ENCODE measurements at places on chromosomes 2 and 18.

DNA sequence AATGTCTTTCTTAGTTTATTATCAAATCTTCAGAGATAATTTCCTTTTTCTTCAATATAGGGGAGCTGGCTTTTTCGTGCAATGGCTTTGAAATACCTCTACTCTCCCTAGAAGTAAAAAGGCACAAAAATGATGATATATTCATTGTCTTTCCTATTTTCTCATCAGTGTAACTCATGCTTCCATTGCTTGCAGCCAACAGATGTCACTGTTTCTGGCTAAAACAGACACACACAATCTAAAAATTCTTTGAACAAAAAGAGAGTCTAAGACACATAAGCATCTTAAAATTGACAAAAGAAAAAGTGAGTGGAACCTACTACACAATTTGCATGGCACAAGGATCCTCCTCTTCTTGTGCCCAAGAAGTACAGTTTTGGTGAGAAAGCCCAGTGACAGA is 448.7 kb upstream of the VRK2 start:
- no peak for DNase-seq

- no peak for DNase-seq
Measured at GRCh38 chr2:64880193-64880951, 108.8 kb upstream of the SLC1A4 start.

GRCh38 chr2:118800736-118801135 is 46.7 kb downstream of the EN1 start:
- DNase-seq = no peak

GRCh38 chr18:63259567-63260379 is 59.8 kb downstream of the BCL2 start:
- DNase-seq = no peak

GRCh38 chr2:161709428-161709827 is 85.2 kb downstream of the SLC4A10 start:
- DNase-seq = no peak

- no peak for DNase-seq
Measured at GRCh38 chr2:120105360-120105759, 92.5 kb downstream of the EPB41L5 start.

GRCh38 chr2:104049438-104049837 is 804.5 kb upstream of the POU3F3 start:
- no peak for DNase-seq

DNA sequence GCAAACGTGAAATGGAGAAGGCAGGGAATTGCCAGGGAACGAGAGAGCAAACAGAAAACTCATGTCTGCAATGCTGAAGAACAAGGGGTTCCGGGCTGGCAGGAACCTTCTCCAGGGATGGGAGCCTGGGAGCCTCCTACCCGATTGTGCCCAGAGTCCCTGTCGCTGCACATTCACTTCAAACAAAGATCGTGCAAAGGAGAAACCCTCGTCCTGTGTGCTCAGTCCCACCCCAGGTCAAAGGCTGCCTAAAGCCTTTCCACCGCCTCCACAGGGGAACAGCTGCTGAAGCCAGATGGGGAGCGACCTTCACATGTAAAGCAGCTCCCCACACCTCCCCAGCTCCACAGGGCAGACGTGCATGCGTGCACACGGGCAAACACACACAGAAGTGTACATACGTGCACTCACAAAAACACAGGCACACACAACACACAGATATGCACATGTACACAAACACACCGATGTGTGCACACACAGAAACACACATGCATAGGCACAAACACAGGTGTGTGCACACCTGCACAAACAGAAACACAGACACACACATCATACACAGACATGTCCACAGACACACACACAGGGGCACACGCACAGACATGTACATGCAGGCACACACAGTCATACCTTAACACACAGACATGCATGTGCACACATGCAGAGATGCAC is 460.1 kb upstream of the SALL3 start:
- DNase-seq = no peak

DNA sequence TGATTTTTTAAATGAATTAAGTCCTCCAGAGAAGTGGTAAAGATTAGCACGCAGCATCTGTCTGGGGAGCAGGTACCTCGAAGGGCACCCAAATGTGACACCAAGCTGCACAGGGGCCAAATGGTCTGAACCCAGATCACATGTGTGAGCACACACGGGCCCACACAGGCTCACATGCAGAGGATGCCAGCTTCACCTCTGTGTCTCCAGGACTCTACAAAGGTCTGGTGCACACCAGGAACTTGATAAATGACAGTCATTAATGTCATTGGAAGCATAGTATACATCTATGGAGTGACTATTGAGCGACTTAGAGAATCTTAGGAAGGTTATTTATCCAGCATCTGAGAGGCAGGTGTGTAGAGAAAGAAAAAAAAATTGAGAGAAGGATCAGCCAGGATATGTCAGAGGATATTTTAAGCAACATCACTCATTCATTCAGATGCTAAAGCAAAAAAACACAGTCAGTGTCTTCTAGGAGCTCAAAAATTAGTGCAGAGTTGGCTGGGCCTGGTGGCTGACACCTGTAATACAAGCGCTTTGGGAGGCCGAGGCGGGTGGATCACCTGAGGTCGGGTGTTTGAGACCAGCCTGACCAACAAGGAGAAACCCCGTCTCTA is 23.2 kb downstream of the GYPC start:
- DNase-seq = no peak

DNA sequence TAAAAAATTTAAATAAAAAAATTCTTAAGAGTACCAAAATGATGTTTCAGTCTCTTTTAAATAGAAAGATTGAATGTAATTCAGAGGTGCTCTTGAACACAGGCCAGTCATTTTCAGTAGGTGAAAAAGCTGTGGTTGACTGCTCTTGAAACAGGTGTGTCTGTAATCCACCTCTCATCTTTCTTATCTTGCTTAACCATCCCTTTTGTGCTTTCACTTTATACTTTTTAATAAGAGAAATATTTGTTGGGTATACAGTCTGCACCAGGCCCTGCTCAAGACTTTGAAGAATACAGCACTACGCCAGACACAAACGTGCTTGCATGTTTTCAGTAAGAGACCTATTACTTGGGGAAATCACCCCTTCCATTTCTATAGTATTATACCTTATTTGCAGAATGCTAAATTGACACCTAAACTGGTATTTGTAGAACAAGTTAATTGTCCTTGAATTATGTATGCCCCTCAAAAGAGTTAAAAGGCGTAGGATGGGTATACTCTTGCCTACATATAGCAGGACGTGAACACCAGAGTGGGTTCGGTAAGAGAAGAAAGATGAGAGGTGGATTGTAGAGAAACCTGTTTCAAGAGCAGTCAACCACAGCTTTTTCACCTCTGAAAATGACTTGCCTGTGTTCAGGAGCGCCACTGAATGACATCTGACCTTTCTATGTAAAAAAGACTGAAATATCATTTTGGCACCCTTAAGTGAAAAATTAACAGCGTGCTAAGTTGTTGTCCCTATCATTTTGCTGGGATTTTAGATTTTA is 4.0 kb upstream of the RTN4 start:
- no peak for DNase-seq

- DNase-seq = no peak
Measured at GRCh38 chr2:58268685-58269084, 27.6 kb upstream of the FANCL start.

GRCh38 chr18:37321582-37322491 is 243.8 kb downstream of the CELF4 start:
- no peak for DNase-seq

GRCh38 chr2:178553047-178553446 is 72.8 kb downstream of the PLEKHA3 start:
- no peak for DNase-seq

GRCh38 chr2:161576421-161576820 is 47.8 kb upstream of the SLC4A10 start:
- peak; percentile 4 for DNase-seq

DNA sequence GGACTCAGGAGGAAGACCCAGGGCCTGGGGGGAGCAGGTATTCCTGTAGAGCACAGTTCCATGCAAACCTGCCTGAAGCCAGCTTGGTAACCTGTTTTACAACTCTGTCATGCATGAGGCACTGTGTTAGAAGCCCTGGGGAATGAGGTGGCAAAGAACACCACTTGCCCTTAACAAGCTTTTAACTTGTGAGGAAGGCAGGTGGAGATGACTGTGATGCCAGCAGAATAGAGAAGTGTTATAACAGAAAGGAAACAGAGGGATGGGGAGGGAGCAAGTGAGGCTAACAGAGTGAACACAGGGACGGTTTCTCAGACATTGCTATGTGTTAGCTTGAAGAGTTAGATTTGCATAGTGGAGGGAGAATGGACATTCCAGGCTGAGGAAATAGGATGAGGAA is 11.5 kb upstream of the IL1A start:
- peak; percentile 31 for DNase-seq

- no peak for DNase-seq
Measured at GRCh38 chr18:78884502-78884901, 95.1 kb upstream of the SALL3 start.

DNA sequence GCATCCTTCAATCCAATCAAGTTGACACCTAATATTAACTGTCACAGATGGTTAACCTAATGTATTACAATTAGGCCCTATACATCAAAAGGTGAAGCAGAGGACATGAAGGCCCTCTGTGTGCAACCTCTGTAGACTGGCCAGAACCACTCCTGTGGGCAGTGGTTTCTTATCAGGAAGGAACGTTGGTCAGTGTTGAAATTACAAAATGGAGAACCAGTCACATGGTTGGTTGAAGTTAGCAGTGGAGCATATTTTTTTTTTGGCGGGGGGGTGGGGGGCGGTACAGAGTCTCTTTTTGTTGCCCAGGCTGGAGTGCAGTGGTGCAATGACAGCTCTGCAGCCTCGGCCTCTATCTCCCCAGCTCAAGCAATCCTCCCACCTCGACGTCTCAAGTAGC is 19.8 kb downstream of the RNU2-63P start:
- no peak for DNase-seq

GRCh38 chr2:237269138-237269875 is 144.7 kb downstream of the COL6A3 start:
- DNase-seq = no peak

- no peak for DNase-seq
Measured at GRCh38 chr2:21761361-21761760, 637.6 kb downstream of the TDRD15 start.

DNA sequence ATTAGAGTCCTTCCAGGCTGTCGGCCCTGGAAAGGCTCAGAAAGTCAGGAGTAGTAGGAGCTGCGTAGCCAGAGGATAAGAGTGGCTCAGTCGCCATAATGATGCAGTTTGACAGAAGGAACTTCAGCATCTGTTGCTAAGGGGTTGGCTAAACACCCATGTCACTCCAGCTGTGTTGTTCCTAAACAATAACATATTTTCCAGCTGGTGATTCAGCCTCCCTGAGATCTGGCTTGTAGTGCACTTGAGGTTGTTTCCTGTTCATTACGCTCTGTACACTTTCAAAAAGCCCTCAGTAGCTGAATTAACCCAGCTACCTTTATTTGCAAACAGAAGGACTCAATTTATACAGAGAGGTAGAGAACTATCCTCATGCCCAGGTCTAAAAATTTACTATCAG is 39.7 kb upstream of the EPAS1 start:
- no peak for DNase-seq

DNA sequence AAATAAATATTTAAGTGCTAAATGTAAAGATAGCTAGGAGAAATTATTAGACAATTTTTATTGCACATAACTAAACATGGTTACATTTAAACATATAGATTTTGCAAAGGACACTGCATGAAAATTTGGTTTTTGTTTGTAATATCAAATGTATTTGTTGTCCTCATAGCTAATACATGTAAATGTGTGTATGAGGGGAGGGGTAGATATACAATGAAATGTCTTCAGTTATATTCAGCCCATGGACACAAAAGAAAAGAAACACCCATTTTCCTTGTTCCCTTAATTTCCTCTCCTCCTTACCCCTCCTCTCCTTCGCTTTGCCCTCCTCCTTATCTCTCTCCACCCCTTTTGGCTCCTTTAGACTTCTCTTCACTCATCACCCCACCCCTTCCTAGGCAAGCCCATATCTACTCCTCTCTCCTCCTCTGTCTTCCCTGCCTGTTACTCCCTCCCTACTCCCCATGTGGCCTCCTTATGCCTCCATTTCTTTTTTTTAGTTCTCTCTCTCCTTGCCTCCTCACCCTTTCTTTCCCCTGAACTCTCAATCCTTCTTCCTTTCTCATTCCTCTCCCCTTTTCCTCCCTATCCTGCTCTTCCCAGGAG is 1.4 kb downstream of the COL3A1 start:
- DNase-seq = no peak

GRCh38 chr2:168573128-168573903 is 117.2 kb downstream of the CERS6 start:
- peak; percentile 28 for DNase-seq

DNA sequence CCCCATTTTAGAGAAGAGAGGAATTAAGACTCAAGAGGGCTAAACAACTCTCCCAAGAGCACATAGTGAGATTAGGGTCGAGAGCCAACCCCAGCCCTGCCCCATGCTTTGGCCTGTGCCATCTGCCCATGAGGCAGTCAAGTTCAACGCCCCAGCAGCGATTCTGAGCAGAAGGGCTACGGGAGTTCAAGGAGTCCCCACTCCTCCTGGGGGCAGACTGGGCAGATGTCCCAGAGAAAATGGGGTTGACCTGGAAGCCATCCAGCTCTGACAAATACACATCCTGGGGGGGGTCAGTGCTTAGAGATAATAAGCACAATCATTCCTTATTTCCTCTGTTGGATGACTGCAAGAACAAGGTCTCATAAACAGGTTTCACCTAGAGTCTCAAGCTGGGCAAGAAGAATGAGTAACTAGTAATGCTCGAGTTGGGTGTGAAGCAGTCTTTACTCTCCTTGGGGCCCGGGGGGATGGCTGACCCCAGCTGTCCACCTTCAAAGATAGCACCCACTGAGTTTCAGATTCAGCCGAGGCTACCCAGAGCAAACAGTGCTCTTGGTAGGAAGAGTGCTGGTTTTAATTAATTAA is 716.4 kb downstream of the RNF144A start:
- DNase-seq = no peak

- no peak for DNase-seq
Measured at GRCh38 chr2:124328397-124328796, 303.3 kb downstream of the CNTNAP5 start.

DNA sequence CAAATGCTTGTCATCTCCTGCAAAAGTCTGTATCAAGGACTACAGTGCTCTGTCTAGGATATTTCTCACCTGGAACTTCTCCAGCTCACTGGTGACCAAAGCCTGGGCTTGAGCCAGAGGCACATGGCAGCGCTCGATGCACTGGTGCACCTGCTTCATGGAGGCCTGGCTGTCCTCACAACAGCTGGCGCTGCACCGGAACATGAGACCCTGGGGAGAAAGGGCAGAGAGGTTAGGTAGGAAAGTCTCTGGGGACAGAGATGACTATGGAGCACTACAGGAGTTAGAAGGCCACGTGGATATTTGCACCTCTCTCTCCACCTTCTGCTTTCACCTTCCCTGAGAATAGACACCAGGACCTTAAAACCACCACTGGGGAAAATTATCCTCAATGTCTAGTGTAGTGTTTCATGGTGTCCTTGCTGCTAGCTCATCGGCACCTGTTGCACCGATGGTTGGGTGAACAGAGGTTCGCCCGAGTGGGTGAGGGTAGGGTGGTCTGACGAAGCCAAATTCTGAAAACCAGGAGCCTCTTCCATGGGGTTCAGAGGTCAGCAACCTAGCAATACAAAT is 1.0 kb downstream of the FAM136A start:
- no peak for DNase-seq

GRCh38 chr18:36811430-36811829 is 17.4 kb downstream of the TPGS2 start:
- peak; percentile 4 for DNase-seq

GRCh38 chr2:201786471-201786870 is 5.7 kb upstream of the ALS2 start:
- no peak for DNase-seq

Data from suppressor macrophage (primary cell).